ENCODE measurements at places on chromosomes 1 and 21. TPM values are rescaled to one million over a fixed set of nuclear protein-coding genes. Genes with fewer than 3 reads are reported as not detected.

GRCh38 chr1:97499667-97500066 is 421.2 kb downstream of the DPYD start:
- ATAC-seq = no peak

GRCh38 chr1:151325646-151326429 is 1.4 kb downstream of the PI4KB start:
- ATAC-seq = no peak

- no peak for ATAC-seq
These were observed 1.4 kb downstream of the WDTC1 start for GRCh38 chr1:27235827-27236226.

- ATAC-seq = no peak
These were observed 191.0 kb upstream of the VAMP3 start for GRCh38 chr1:7579831-7580804.

DNA sequence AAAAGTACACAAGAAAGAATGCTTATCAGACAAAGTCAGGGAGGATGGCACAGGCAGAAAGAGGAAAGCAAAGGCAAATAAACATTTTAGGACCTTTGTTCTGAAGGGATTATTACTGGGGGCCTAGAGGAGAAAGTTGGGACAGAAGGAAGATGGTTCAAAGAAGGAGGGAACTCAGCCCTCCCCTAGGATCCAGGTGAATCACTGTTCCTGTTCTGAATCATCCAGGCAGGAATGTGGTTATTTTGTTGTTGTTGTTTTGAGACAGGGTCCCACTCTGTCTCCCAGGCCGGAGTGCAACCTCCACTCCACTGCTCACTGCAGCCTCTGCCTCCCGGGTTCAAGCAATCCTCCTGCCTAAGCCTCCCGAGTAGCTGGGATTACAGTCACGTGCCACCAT is 38.5 kb upstream of the PSEN2 start:
- no peak for ATAC-seq

DNA sequence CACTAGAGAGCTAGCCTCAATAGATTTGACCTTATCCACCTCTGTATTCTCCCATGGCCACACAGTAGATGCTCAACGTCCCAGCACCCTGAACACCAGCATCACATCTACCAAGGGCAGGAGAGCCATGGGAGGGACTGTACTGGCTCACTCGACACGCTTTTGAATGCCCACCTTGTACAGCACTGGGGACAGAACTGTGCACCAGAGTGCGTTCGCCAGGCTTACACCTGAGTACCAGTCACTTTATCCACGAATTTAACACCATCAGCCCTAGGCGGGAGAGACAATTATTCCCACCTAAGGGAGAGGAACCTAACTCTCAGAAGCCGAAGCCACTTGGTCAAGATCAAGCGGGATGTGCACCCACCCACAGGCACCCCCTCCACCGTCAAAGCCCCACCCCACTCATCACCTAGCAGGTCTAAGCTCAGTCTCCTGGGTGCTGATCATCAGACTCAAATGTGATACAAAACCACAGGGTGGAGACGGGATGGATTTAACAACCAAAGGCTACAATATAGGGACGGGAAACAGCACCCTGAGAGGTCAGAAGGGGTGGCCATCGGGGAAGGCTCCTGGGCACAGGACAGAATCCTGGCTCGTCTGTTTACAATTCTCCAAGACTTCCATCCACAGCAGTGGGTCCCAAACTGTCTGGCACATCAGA is 110.5 kb downstream of the GLIS1 start:
- ATAC-seq = no peak

- ATAC-seq = no peak
These were observed 20.1 kb downstream of the DYRK3 start for GRCh38 chr1:206655471-206655882.

DNA sequence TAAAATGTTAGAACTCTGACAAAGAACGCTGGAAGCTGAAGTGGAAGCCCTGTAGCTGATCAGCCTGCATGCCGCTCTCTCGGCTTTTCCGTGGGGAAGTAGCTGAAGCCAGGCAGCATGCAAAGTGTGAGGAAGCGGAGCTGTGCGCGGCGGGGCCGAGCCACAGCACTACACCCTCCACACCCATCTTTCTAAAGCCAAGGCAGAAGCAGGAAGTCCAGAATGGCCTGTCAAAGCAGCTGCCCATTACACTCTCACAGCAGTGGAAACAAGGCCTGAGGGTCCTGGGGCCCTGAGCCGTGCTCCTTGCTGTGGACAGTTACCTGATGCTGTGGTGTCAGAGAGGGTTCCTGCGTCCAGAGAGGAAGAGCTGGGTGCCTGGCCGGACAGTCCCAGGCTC is 69.6 kb downstream of the UBR4 start:
- no peak for ATAC-seq

DNA sequence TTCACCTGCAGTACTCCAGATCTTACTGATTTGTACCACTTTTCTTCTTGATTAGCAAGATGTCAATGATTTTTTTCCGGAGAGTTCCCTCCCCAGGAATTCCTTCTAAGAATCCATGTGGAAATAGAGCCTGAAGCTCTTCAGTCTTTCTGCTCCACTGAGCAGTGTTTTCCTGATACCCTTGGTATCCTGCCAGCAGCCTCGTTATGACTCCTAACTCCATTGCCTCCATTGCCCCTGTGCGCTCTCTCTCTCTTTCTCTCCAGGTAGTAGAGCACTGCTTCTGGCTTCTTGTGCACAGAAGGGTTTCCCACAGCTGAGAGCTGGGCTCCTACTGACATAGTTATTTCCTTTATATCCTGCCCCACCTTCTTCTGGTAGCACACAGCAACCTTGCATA is 12.2 kb downstream of the UBE2U start:
- ATAC-seq = no peak

- no peak for ATAC-seq
These were observed 63.1 kb upstream of the CNN3 start for GRCh38 chr1:94989911-94990473.

DNA sequence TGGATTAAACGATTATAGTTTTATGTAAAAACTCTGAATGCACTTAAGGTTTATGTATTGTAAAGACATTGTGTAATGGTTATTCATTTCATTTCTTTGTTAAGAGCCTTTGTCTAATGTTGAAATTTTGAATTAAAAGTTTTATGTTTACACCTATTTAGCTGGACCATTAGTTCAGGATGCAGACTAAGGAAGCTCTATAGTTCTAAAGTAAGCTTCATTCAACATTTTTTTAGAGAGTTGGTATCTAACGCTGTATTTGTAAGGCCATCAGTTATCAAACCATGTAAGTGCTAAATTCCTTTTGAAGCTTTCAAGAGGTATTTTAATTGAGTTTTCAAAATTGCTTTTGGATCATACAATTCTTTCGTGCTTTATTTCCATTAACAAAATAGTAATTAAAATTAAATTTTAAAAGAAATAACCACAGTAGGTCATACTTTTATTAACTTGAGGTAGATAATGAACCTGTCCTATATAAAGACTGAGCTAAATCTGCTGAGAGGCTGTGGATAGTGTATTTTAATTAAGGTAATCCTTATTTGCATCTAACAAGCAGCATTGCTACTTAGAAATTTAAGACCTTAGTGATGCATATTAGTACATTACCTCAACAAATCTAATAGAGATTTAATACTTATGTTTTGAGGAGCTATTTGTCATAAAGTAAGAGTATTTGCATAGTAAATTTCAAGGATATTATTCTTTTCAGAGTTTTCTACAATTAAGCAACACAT is 47.9 kb downstream of the RWDD3 start:
- ATAC-seq = no peak

DNA sequence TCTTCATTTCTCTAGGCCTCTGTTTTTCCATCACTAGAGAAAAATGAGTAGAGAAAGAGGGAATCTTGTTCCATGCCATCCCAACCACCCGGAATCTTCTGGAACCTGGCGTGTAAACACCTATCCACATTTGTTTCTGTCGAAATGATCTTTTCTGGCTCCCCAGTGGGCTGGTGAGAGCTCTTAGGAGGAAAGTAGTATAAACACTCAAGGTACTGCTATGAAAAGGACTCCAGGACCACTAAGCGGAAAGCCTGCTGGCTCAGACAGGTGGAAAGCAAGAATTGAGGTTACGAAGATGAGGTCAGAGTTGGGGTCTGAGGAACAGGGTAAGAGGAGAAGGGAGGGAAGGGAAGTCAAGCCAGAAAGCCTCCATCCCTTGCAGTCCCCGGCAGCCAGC is 90.8 kb downstream of the PLXNA2 start:
- no peak for ATAC-seq

- no peak for ATAC-seq
These were observed 7.5 kb downstream of the NBPF1 start for GRCh38 chr1:16605532-16606505.

DNA sequence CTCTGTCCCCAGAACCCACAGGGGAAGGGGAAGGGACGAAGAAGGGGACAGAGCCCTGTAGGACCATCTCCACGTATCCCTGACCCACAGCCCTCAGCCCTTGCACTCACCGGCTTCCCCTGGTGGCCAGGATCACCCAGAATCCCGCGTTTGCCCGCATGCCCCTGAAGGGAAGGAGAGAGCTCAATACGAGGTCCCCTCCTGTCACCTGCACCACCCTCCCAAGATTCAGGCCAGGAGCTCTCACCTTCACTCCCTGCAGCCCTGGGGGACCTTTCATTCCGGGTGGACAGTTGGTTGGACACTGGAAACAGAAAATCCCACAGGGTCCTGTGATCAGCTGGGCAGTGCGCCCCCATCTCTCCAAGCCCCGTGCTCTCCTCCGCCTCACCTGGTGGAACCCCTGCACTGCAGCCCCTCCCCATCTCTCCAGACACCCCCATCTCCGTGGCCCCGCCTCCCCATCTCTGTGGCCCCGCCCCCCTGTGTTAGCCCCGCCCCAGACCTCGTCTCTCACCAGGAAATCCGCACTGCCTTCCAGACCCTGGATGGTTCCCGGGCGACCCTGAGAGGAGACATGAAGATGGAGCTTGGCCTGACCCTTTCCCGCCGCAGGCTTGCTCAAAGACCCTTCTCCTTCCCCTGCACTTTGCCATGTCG is 6.0 kb downstream of the COL9A2 start:
- ATAC-seq = no peak

GRCh38 chr1:95304803-95305202 is 70.8 kb downstream of the RWDD3 start:
- ATAC-seq = peak; percentile 67

DNA sequence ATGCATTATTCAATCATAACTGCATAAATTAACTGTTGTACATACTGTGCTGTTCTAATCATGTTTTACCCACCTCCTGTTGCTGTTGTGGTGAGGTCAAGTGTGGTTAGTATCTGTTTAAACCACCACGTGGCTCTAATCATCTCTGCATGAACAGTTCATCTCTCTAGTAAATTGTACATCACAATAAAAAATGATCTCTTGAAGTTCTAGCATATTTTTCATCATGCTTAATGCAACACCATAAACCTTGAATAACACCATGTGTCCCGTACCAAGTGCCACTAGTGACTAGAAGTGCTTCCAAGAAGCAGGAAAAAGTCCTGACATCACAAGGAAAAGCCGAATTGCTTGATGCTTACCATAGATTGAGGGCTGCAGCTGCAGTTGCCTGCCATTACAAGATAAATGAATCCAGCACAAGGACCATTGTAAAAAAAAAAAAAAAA is 51.7 kb downstream of the SNRPE start:
- ATAC-seq = no peak

- ATAC-seq = no peak
These were observed 42.5 kb downstream of the MRAP start for GRCh38 chr21:32340863-32341848.

GRCh38 chr1:228082918-228083870 is 686 bp downstream of the ARF1 start:
- ATAC-seq = peak; percentile 20

DNA sequence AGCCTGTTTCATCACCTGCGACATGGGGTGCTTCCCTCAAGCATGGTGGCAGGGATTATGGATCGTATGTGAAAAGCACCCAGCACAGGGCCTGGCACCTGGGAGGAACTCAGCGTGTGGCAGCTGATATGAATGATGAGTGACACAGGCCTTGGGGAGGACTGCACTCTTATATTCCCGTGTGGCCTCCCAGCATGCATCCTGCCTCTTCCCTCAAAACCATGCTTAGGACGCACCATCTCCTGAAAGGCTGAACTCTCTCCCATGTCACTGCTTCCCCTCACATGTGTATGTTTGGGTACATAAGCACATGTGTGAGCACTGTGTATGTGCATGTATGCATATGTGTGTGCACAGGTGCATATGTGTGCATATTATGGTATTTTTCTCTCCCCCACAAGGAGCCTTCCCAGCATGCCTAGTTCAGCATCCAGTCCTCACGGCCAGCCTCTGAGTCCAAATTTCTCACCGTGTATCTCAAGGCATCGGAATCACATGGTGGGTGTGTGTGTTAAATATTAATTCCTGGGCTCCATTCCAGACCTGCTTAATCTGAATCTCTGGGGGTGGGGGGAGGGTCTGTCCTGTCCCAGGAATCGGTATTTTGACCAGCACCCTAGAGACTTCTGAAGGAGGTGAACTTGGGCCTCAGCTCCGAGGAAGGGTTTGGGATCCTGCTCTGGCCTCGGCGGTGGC is 12.8 kb downstream of the MYOM3 start:
- no peak for ATAC-seq

- ATAC-seq = peak; percentile 94
These were observed 38.8 kb downstream of the EGLN1 start for GRCh38 chr1:231383159-231383860.

ITPKB gene
- 10.9 TPM for total RNA-seq

ARF1 gene
- total RNA-seq = 273 TPM

LCE3C gene
- not detected for total RNA-seq

TNNI3K gene
- total RNA-seq = not detected

MROH9 gene
- total RNA-seq = not detected

CLCA1 gene
- 0.08 TPM for total RNA-seq

SYDE2 gene
- total RNA-seq = 0.84 TPM

FCRL2 gene
- 0.56 TPM for total RNA-seq

FCGR2B gene
- total RNA-seq = 0.80 TPM

CASQ2 gene
- total RNA-seq = 0.92 TPM

CACHD1 gene
- total RNA-seq = 2.8 TPM
